Fibroblast of the conjunctiva (primary cell): ENCODE measurements at places on chromosomes 6 and 20.

DNA sequence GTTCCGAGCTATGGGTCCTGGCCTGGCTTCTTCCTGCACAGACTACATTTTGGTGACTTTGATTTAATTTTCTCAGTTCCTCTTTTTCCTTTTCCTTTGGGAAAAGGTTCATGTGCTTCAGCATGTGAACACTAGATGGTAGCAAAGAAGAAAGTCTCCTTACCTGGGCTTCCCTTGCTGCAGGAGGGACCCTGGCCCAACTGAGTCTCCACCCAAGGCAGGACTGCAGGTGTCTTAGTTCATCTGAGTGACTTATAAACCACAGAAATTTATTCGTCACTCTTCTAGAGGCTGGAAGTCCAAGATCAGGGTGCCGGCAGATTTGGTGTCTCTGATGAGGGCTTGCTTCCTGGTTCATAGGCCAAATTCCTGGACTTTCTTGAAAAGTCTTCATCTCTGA lies 163.2 kb downstream of the SYCP2 start:
- no peak for DNase-seq

- no peak for DNase-seq
These were observed 33.9 kb upstream of the PIM1 start for GRCh38 chr6:37135835-37136694.

GRCh38 chr6:81900616-81901015 lies 148.1 kb upstream of the TENT5A start:
- DNase-seq = no peak

DNA sequence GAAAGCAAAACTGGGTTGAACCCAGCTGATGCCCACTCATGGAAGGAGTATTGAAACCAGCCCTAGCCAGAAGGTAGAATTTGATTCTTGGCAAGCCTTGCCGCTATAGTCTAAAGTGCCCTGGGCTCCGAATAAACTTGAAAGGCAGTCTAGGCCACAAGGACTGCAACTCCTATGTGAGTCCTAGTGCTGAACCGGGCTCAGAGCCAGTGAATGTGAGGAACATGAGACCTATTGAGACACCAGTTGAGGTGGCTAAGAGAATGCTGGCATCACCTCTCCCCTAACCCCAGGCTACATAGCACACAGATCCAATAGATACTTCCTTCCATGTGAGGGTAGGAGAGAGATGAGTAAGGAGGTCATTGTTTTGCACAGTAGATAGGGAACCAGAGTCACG lies 3.5 kb upstream of the DEFB110 start:
- no peak for DNase-seq

- DNase-seq = no peak
These were observed 105.9 kb downstream of the TRERF1 start for GRCh38 chr6:42345696-42346416.

GRCh38 chr6:12270551-12271230 lies 19.5 kb upstream of the EDN1 start:
- DNase-seq = no peak

- DNase-seq = no peak
These were observed 5.3 kb upstream of the TCP11 start for GRCh38 chr6:35146453-35146852.

- no peak for DNase-seq
These were observed 193.1 kb downstream of the SIM1 start for GRCh38 chr6:100271625-100272024.
